ENCODE measurements at places on chromosomes 11 and 22.

DNA sequence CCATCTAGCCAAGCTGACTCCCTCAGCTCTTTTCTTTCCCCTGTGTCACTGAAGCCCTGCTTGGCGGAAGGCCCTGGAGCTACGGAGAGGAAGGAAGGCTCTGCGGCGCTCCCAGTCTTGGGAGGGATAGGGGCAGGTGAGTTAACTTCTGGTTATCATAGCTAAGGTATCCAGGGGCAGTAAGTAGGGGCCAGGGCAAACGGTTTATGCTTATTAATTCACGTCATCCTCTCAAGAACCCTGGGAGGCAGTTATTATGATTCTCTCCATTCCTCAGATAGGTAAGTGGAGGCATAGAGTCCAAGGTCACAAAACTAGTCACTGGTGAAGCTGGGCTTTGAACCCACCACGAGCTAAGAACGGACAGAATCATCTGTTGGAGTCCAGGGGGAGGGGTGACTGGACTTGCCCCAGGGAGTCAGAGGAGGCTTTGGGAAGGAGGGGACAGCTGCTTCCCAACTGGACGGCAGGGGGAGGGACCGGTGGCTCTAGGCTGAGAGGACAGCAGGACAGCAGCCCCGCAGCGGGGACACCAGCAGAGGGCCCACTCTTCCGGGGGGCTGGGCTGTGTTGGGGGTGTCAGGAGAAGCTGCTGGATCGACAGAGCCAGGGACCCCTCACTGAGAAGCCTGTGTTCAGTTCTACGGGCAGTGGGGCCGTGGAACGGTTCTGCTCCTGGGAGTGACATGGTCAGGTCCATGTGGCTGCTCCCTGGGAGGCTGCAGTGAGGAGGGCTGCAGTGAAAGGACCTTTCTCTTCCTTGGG is 3.5 kb downstream of the BAIAP2L2 start:
- DNase-seq: no peak

- DNase-seq: no peak
Measured at GRCh38 chr11:71304045-71304444, 51.7 kb upstream of the SHANK2 start.

GRCh38 chr11:18236664-18237356 is at the start of gene SAA4:
TSS of gene SAA4 (minus strand) at chr11:18236802. CDS start at chr11:18235926, 876 bp downstream.
- no peak for DNase-seq

GRCh38 chr22:40484906-40485669 is 114.7 kb downstream of the SGSM3 start:
- DNase-seq: peak; percentile 21

GRCh38 chr11:13680501-13681264 is 12.2 kb downstream of the FAR1 start:
- no peak for DNase-seq

DNA sequence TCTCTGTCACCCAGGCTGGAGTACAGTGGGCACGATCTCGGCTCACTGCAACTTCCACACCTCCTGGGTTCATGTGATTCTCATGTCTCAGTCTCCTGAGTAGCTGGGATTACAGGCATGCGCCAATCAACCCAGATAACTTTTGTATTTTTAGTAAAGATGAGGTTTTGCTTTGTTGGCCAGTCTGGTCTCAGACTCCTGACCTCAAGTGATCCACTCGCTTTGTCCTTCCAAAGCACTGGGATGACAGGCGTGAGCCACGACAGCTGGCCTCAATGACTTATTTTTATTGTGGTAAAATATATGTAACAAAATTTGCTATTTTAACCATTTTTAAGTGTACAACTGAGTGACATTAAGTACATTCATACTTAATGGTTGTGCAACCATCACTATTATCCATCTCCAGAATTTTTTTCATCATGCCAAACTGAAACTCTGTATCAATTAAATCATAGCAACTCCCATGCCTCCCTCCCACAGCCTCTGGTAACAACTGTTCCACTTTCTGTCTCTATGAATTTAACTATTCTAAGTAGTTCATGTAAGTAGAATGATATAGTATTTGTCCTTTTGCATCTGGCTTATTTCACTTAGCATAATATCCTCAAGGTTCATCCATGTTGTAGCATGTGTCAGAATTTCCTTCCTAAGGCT is 50.7 kb upstream of the CWF19L2 start:
- DNase-seq: no peak

DNA sequence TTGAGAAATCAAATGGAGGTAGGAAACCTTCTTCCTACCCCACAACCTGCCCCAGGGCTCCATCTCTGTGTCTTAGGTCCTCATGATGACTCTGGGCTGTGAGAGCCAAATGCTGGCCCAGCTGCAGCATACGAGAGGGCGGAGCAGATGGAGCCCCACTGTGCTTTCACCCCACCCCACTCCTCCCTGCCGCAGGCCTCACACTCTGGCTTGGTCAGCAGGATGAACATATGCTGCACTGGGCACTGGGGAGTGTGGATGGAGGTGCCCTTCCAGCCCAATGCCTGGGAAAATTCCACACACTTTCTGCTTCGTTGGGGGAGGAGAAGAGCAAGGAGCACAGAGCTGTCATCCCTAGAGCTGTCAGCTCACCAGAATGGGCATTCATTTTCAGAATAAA is 271.6 kb upstream of the CADM1 start:
- no peak for DNase-seq

- no peak for DNase-seq
Measured at GRCh38 chr11:108253176-108253575, 30.3 kb downstream of the ATM start.

GRCh38 chr11:132119573-132119972 is 749.2 kb downstream of the NTM start:
- no peak for DNase-seq

DNA sequence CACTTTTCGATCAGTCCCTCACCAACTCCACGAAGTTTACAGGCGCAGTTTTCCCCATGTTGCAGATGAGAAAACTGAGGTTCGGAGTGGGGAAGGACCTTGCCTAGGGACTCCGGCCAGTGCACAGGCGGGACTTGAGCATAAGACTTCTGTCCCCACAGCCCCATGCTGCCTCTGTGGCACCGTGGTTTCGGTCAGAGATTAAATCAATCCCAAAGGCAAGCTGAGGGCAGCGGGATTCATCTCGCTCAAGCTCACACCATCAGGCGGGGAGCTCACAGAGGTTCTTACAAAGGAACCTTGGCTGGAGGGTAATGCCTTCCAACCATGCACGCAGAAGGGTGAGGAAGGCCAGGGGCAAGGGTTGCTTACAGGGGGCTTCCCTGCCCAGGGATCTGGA is 115.5 kb downstream of the PHF21B start:
- DNase-seq: no peak

GRCh38 chr22:23106906-23107367 is 34.9 kb downstream of the RSPH14 start:
- no peak for DNase-seq

DNA sequence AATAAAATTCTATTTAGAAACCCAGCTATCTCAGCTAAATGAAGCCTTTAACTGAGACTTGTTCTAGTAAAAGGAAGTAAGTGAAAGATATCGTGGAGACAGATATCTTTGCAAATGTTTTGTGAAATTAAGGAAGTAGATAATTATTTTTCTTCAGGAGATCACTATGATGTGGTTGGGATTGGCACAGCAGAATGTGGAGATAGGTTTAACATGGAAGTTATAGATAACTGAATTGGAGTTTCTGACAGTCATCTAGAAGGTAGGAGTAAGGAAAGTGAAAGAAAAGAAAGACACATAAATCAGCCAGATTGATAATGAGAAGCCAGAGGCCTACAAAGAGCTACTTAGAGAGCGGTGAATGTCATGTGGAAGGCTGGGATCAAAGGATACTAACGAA is 4.7 kb upstream of the CASP5 start:
- DNase-seq: no peak

DNA sequence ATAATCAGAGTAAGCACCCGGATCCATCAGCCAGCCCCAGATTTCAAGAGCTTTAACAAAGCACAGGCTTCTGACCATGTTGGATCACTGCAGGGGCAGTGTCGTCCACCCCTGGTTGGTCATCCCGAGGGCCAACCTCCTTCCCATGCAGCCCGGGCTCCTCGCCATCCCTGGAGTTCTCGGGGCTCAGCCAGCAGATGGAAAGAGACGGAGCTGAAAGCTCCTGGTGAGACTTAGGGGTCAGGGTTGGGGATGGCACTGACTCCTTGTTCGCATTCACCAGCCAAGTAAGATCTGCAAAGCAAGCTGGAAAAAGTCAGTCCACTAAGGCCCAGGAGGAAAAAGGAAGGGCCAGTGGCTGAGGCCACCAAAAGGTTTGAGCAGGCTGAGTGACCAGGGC is 888.9 kb downstream of the BRD1 start:
- DNase-seq: no peak

GRCh38 chr22:23281406-23282088 is 101.2 kb downstream of the BCR start:
- peak; percentile 86 for DNase-seq

DNA sequence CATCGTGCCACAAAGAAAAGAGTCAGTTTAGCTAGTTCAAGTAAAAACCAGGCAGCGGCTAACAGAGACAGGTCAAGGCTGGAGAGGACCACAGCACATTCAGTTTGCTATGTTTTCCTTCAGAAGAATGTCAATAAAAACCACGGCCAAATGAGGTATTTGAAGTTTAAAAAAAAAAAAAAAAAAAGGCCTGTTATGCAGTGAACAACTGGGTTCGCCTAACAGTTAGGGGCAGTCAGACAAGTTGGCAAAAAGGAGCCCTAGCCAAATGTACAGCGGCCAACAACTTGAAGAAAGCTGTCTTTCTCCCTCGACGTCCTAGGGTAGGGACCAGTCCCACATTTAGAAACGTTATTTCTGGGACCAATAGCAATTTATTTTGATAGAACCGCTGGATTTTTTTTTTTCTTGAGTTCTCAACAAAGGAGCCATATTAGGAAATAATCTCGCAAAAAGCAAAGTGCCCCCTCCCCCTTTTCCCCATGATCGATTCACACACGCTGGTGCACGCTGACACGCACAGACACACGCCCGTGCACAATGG is 237.8 kb downstream of the TTC28 start:
- DNase-seq: peak; percentile 28

GRCh38 chr11:118427707-118428106 is 8.6 kb upstream of the KMT2A start:
- DNase-seq: no peak

- no peak for DNase-seq
Measured at GRCh38 chr11:135004495-135004894, 592.5 kb upstream of the B3GAT1 start.

DNA sequence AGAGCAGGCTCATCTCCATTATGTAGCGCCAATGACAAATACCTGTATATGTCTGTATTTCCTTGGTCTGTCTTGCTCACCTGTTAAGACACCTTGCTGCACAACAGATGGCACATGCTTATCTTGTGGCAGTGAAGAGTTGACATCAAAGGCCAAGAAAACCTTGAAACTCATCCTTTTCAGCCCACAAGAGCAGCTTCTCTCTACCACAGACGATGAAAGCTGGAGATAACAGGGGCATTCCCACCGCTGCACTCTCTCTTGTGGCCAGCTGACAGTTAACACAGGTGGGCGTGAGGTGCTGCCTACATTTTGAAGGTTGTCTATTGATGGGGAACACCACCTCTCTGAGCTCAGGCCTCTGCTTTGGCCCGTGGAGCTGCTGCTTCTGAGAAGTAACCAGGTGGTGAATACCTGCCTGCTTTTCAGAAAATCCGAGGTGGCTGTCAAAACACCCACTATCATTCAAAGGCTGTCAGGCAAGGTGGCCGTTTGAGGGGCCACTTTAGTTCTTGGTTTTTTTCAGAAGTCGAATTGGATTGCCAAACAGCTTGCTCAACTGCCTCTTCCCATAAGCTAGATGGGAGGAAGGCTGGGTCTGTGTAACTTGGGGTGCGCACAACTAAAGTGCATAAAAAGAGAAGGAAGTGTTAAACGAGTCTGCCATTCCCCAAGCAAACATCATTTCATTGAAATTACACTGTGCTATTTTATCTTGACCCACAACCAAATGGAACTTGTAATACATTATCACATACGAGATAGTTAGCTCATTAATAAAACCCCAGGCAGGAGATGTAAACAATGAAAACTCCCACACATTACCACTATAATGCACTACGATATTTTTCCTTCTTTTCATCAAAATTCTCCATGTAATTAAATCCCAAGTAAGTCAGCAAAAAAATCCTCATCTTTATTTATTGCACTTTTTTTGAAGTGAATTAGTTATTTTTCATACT is 87.1 kb upstream of the RAG2 start:
- no peak for DNase-seq

DNA sequence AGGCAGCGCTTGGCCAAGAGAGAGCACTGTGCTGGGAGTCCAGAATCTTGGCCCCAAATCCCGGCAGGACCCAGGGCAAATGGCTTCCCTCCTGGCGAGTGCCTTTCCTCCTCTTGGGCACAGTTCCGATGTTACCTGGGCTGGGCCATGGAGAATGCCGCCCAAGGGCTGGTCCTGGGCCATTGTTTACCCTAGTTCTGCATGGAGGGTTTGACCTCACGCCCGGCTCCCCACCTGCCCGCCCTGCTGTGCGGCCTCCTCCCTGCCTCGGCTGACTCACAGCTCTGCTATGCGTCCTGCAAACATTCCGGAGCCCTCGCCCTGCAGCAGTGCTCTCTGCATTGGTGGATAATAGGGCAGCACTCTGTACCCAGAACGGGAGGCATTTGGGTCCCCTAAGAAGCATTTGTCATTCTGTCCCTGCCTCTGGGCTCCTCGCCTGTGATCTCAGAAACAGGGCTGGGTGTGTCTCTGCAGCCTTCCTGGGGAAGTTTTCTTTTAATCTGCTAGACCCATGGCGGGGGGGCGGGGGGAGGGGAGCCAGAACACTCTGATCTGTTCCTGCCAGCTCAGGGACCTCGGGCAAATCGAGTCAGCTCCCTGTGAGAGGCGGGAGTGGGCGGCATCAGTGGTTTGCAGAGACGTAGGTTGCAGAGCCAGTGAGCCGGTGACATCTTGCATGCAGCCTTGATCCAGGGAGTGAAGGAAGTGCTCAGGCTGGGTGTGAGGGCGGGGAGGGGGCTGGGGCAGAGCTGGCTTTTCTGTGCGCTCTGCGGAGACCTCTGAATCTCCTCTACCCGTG is 32.9 kb upstream of the SMIM38 start:
- peak; percentile 93 for DNase-seq

DNA sequence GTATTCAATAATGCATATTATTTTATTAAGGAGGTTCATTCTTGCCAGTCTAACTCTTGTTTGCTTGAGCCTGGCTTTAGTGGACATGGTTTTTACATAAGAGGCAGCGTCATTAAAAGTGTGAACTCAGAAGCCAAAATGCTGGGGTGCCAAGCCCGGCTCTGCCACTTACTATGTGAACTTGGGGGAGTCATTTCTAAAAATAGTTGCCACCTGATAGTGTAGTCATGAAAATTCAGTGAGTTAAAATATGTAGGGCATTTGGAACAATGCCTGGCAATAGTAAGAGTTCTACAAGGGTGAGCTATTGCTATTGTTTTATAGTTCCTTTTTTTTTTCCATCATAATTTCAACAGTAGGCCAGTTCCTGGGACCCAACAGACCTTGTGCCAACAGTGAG is 49.9 kb downstream of the TENM4 start:
- DNase-seq: no peak

DNA sequence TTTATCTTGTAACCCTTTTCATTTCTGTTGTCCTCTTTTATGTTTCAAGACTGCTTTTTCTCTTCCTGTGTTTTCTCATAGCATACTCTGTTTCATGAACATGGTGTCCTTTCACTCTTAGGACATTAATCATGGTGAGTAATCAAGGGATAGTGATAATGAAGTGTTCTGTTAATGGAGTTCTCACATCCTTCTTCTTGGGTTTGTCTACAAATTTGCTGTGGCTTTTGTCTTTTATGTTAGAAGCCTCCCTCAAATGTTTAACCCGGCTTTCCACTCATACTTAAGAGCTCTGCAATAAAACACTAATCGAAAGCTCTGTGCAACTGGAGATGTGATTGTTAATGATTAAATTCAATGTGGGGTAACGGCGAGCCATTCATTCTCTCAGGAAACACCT is 593.6 kb downstream of the NELL1 start:
- no peak for DNase-seq

GRCh38 chr11:42337786-42338455 is 878.5 kb upstream of the LRRC4C start:
- DNase-seq: no peak
